ENCODE measurements at places on chromosomes 12 and 14.
A peak's percentile ranks its signal among the peaks of the same experiment; 100 is the strongest.

GRCh38 chr12:124764870-124765580 is 98.6 kb downstream of the SCARB1 start:
- no peak for DNase-seq

GRCh38 chr12:3230758-3231375 is 153.7 kb downstream of the TSPAN9 start:
- no peak for DNase-seq

DNA sequence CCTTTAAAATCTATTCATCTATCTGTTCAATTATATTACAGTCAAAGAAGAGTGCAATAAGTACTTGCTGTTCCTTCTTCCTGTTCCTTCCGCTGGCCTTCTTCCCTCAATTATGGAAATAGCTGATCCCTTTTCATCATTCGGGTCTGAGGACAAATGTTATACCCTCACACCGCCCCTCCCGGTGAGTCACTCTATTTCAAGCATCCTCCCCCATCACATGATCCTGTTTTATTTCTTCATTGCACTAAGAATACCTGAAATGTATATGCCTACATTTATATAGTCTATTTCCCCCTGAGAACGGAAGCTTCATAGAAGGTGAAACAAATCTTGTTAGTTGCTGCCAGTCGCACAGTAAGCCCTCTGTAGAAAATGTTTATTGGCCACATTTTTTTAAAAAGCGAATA is 2.5 kb downstream of the SLC38A1 start:
- no peak for DNase-seq

DNA sequence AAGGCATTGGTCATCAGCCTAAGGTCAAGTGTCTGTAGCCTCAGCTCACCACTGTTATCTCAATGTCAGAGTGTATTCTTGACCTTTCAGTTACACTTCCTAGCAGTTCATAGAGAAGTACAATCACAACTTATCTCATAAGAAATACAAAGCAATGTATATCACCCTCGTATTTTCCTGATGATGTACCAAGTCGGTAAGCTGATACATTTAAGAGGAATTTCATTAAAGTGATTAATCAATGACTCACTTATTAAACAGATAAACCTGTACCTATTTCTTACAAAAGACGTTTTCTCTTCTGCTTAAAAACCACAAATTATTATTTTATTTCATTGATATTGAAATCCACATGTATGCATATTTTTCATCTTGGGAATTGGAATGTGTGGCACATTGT is 3.9 kb upstream of the PRB3 start:
- DNase-seq = no peak

- DNase-seq = no peak
Measured at GRCh38 chr12:50569876-50570275, 65.1 kb downstream of the DIP2B start.

DNA sequence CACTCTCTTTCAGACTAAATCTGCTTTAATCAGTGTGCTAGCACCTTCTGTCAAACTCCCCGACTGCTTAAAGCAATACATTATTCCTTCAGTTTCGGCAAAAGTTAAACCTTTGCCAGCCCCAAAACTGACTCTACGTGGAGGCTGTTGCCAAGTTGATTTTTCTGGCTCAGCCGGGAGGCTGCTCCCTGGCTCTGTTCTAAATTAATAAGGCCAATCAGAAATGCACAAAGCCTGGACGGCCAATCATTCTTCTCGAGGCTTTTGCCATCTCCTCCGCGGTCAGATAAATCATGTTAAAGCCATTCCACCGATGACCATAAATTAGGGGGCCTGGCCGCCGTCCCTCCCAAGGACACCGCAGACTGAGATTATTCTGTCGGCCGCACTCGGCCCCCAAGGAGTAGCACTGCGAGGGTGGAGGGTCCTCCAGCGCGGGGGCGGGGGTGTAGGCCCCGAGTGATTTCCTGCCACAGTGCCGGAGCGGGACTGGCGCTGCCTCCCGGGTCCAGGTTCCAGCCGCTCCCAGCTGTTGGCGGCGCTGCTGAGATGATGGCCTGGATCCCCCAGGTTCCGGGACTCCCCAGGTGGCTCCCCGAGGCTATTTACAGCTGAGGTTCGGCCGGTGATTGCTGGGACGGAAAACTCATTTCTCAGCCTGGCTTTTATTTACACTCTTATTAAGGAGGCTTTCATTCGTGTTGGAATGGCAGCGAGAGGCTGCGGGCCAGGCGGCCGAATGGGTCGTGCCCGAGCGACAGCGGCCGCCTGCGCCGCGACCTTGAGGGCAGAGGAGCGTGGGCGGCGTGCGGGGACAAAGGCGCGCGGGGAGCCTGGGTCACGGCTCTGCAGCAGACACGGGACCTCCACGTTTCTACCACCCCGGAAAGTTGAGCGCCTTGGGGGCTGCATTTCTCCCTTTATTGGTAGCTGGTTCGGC is 165.1 kb downstream of the MON2 start:
- DNase-seq = peak; percentile 69
